ENCODE measurements at places on chromosomes 7 and 10.

GRCh38 chr10:33483124-33483815 is 148.8 kb upstream of the NRP1 start:
- DNase-seq = no peak

GRCh38 chr10:30098629-30099028 is 39.2 kb upstream of the JCAD start:
- DNase-seq = no peak

DNA sequence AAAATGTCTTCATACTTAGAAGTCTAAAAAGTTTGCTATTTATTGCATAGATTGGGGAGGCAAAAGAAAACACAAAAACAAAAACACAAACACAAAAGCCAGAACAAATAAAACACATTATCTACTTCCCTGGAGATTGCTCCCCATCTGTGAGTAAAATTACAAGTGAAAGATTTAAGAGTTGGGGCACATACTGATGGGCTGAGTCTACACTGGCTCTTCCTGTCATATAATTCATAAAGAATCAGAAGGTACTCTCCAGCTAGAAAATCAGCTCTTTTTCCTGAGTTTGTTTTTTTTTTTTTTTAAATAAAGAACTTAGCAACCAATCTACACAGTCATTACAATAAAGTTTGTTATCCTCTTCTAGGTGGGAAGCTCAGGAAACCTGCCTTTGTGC is 192.4 kb upstream of the LRRN3 start:
- DNase-seq = no peak

DNA sequence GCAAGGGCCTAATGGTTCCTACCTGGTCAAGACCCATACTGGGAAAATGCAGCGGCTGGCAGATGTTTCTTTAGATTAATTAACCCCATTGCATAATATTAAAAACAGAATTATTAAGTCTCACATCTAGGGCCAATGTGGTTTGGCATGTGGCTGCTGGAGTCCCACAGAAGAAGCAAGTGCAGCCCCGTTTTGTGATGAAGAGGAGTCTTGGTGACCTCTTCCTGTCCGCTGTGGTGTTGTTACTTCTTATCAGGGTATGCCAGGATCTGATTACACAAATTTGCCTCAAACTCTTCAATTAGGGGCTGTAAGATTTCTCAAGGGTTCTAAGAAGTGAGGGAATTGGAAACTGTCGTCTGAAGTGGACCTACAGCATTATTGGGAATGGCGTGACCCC is 240.3 kb downstream of the SEC23IP start:
- no peak for DNase-seq

GRCh38 chr10:93921338-93921737 is 27.6 kb downstream of the SLC35G1 start:
- DNase-seq = no peak

DNA sequence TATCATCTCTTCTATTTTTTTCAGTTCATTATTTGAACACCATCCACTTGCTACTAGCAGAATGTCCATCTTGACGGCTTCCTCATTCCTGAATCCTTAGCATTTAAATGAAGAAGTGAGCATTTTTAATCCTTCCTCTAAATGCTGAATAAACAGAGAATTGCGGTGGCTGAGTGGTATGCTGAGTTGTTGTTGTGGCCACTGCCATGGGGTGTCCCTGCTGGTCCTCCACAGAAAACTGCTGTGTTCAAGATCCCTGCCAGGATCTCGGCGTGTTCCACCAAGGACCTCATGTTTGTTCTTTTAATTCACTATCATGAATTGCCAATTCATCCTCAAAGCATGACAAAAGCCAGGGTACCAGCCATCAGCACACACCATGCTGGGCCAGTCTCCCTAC is 48.9 kb upstream of the HABP2 start:
- no peak for DNase-seq

- no peak for DNase-seq
Observed at GRCh38 chr10:64458306-64458705, 937.1 kb downstream of the REEP3 start.

GRCh38 chr7:77444123-77444522 is 28.0 kb upstream of the GSAP start:
- no peak for DNase-seq

DNA sequence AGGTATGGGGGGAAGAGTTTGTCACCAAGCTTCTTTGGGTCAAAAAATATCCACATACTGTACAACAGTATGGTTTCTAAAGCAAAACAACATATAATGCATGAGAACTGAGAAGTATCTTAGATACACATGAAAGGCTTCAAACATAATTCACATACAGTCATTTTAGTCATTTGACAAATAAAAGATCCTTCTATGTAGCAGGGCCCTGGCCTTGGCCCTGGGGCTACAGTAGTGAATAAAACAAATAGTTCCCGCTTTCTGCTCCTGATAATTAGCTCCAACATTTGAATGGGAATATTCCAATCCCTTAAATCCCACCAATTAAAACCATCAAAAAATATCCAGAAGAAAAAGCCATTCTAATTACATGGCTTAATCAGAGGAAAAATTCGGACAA is 51.3 kb downstream of the MALSU1 start:
- no peak for DNase-seq

- DNase-seq = no peak
Observed at GRCh38 chr10:122292376-122292775, 21.3 kb downstream of the BTBD16 start.

GRCh38 chr10:14652816-14653215 is 121.9 kb downstream of the FAM107B start:
- DNase-seq = no peak

GRCh38 chr10:63611078-63611477 is 89.9 kb downstream of the REEP3 start:
- DNase-seq = no peak

- no peak for DNase-seq
Observed at GRCh38 chr10:17512341-17513001, 58.1 kb upstream of the ST8SIA6 start.

DNA sequence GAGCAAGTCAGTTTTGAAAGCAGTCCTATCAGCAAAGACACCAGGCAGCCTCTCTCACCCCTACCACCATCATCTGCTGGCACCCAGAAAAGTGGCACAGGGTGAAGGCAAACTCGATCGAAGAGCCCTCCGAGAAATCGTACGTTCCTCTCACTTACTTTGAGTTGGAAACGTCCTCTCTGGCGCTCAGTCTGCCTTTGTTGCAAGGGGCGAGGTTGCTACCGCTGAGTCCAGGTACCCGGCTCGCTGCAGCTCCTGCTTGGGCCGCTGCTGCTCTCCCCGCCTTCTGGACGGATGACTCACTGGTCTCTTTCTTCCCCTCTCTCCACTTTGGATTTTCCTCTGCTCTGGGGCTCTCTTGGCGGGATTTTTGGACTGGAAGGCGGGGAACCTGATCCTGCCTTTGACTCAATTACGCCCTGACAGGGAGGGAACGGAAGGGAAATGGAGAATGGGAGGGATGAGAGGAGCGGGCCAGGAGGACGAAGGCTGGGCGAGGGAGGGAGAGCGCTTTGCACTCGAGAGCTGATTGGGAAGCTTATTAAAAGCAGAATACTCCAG is at the start of gene PTN:
Gene PTN (minus strand): TSS at position 453 of the 561 bp plus-strand sequence. CDS start 88,760 bp downstream, outside the sequence.
- DNase-seq = no peak

DNA sequence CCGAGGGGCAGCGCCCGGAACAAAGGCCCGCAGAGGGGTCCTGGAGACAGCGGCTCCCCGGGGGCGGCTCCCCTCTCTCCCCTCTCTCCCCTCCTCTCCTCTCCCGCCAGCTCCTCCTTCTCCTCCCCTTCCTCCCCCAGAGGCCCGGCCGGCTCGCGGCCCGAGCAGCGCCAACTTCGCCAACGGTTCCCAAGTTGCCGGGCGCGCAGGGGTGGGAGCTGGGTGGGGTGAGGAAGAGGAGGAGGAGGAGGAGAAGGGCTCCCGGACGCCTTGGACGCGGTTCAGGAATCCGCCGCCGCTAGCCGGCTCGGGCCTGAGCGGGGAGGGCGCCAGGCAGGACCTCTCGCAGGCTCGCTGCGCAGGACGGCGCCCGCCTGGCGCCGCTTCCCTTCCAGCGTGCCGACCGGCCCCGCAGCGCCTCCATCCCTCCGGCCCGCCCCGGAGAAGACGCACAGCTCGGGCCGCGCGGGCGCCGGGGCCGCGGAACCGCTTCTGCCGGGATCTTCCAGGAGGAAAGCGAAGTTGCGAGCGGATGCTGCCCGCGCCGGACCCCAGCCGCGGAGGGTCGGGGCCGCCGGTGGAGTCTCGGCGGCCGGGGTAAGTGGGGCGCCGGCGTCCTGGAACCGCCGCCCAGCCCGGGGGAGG is at the start of gene CHST3:
Gene CHST3 (plus strand): TSS at position 298 of the 645 bp plus-strand sequence. CDS start 41,448 bp downstream, outside the sequence.
- no peak for DNase-seq

DNA sequence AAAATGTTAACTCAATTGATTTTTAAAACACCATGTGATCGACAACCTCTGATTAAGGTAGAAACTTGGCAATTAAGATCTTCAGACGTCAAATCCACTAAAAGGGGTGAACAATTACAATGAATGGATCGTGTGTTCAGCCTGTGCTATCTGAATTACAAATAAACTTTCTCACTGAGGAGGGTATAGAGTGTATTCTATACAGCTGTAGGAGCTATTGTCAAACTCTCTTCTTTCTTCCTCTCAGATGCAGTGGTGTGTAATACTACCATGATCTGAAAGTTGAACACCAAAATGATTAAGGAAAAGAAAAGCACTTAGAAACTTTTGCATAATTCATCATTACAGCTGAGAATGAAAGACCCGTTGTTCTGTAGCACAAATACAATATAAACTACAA is 32.2 kb upstream of the MACC1 start:
- DNase-seq = no peak

DNA sequence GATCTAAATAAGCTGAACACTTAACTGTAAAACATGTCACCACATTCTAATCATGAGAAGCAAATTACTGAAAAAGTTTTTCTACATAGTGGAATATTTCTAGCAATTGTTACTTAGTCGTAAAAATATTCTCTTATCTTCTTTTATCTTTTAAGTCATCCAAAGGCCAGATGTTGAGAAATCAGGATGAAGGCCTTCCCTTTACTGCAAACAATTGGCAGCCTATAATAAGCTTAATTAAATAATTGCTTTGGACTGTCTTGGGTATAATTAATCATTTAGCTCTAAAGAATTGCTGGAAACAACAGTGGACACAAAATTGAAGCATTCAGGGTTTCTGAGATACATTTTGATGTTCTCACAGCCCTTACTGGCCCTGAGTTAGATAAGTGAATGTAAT is 226.5 kb downstream of the FANK1 start:
- no peak for DNase-seq

DNA sequence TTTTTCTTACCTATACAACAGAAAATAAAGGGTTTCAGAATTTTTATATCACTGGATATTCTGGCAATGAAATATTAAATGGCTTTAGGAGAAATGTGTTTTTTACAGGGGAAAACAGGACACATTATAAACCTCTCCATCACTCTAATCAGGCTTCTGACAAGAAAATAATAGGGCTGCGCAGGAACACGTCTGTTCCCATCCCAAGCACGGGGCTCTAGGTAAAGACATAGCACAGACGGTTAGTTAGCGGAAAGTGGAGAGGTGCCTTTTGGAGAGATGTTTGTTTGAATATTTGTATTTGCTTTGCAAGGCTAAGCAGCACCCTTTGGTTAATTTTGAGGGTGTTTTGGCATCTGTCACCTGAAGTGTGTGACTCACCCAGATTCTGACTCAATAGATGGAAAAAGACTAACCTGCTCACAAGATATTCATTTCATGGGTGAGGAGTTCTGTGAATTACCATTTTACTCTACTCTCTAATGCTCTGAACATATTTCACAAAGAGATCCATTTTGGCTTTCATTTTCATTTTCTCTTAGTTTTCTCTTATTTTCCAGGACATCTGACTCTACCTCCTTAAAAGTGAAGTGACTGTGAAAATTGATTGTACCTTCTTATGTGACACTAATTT is 174.5 kb upstream of the AKR1E2 start:
- no peak for DNase-seq

DNA sequence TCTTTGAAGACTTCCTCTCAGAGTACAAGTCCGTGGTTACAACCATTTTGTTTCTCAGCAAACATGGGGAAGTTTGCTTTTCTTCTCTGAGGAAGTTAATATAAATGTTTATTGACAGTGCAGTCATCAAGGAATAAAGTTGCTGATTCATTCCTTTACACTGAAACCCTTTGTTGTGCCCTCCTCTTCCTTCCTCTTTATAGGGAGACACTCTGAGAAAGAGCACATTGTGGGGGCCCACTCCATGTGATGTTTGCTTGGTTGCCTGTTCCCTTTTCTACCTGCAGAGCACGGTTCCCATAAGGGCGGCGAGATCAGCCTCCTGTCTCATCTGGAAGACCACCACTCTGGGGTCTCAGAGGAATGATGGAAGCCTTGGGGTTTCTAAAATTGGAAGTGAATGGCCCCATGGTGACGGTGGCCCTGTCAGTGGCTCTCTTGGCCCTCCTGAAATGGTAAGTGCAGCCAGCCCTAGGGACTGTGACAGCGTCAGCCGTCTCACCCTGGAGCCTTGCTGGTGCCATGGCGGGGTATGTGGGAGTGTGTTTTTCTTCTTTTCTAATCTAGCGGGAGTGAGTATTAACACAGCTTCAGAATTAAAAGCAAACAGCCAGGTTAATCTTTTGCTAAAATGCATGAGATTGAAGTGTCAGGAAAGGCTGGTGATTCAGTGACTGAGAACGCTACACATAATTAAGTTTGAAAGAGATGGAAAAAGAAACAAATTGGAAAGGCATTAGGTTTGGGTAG is at the start of gene TBXAS1:
Gene TBXAS1 (plus strand): TSS at position 240 of the 750 bp plus-strand sequence. CDS start 127 bp downstream, at position 367.
- DNase-seq = no peak

GRCh38 chr10:4687397-4687796 is 138.6 kb upstream of the AKR1E2 start:
- DNase-seq = no peak

- no peak for DNase-seq
Observed at GRCh38 chr10:99232360-99232999, 3.2 kb downstream of the HPSE2 start.

DNA sequence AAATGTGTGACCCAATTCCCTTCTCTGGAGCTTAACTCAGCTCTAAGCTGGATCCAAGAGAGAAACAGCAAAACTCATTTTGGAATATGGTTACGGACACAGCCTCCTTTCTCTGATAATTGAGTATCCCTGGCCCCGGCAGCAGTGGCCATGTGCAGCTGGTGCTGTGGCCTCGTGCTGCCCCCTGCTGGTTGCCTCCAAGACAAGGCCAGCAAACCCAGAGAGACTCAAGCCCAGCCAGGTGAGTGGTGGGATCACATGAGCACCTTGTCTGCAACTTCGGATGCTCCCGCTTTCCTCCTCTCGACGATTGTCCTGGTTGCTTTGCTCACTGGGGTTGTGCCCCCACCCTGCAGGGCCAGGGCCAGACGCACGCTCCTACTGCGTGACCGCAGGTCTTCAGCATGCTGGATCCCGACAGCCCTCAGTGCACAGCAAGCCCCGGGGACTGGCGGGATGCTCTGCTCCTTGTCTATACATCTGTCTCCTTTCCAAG is 19.4 kb downstream of the SFTPD start:
- peak; percentile 53 for DNase-seq

GRCh38 chr7:92849322-92849721 is 12.9 kb upstream of the CDK6 start:
- no peak for DNase-seq

DNA sequence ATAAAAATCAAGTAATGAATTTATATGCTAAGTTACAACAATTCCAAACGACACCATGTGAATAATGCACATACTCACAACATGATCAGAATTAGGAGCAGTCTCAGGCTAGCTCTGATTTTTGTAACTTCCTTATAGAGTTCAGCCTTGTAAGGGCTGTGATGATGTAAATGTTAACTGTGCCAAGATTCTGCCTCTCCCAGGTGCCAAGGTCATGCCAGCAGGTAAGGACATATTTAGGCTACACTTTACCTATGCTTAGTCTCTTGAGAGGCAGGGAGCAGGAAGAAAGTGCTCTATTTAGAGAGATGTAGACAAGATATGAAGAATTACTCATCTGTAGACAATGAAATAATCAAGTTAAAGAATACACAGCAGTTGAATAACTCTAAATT is 53.6 kb upstream of the AGR3 start:
- no peak for DNase-seq

- no peak for DNase-seq
Observed at GRCh38 chr10:507355-507699, 182.1 kb downstream of the DIP2C start.

Data from stimulated activated CD8-positive, alpha-beta memory T cell treated with anti-CD3 and anti-CD28 coated beads, Interleukin-15, amount 100 ng/mL, for 24 hours (primary cell).